ENCODE measurements at places on chromosomes 6 and 20.

- DNase-seq: peak; percentile 13
These were observed 56.7 kb downstream of the GMPR start for GRCh38 chr6:16295060-16295459.

DNA sequence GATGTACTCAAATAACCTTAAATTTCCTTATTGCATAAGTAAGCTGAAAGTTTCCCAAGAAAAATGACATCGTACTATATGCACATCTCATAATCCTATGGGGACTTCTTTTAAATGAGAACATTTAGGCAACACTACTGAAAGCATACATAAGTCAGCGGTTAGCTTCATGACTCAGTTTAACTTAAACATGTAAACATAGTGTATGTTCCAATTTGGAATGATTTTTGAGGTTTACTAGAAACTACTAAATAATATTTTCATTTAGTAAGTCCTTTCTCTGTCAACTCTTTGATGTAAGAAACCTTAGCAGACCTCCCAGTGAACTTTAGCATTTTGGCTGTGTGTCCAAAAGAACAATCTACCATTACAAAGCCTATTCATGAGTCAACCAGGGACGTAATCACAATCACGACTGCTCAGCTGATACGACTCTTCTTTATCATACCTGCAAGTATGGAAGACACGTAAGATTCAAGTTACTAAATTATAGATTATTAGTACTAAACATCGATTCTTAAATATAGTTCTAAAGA is 19.3 kb downstream of the HIVEP2 start:
- DNase-seq: no peak

DNA sequence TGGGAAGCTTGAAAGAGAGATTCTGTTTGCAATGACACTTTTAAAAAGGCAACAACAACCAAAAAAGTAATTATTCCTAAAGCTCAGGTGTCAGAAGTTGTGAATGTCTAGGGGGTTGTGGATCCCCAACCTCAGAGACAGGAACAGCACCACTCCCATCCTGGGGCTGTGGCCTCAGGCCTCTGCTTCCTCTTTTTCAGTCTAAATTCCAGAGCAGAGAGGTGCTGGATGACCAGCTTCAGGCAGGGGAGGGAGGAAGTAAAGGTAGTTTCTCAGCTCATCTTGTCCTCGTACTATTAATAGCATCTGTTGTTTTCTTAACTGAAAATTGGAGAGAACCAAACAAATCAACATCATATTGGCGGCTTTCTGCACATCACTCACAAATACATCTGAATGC is 8.3 kb downstream of the NT5E start:
- no peak for DNase-seq

GRCh38 chr20:57425150-57426013 is 34.2 kb downstream of the RBM38 start:
- no peak for DNase-seq

DNA sequence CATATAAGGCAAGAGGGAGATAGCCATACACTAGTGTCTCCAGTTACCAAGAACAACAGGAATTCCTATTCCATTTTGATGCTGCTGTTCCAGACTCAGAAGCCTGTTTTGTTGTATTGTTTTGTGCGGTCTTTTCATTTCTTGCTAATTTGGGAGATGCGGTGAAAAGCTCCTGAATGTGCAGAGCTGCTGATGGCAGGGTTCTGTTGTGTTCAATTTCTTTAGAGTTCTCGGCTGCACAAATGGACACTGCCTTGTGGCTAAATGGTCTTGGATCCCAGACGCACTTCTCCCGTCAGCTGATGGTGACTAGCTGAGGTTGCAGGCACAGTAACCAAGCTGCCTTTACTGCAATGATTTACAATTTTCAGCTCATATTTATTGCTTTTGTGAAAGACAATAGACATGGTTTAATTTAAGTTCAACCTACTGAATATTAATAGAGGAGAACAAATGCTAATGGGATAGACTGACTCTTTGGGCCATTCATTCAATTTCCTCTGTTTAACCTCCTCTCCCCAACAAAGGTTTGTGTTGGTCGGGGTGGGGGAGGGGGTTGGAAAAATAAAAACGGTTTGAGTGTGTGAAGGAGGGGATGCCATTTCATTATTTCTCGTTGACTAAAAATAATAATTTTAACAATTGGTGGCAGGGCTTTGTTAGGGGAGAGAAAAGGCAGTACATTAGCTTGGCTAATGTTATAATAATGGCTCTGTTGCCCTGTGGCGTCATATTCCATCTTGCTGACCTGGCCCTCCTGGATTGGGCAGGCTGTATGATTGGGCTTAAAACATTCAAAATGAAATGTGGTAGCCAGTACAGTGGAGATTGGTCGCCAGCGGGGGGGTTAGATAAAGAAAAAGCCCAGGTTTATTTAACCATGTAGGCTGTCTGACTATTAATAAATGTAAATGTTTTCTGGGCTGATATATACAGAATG is 159.5 kb downstream of the JARID2 start:
- DNase-seq: no peak

Measured in hypothalamus (tissue), 51 donors.